Neuronal stem cell (in vitro differentiated cells): ENCODE measurements at places on chromosomes 4 and X.

DNA sequence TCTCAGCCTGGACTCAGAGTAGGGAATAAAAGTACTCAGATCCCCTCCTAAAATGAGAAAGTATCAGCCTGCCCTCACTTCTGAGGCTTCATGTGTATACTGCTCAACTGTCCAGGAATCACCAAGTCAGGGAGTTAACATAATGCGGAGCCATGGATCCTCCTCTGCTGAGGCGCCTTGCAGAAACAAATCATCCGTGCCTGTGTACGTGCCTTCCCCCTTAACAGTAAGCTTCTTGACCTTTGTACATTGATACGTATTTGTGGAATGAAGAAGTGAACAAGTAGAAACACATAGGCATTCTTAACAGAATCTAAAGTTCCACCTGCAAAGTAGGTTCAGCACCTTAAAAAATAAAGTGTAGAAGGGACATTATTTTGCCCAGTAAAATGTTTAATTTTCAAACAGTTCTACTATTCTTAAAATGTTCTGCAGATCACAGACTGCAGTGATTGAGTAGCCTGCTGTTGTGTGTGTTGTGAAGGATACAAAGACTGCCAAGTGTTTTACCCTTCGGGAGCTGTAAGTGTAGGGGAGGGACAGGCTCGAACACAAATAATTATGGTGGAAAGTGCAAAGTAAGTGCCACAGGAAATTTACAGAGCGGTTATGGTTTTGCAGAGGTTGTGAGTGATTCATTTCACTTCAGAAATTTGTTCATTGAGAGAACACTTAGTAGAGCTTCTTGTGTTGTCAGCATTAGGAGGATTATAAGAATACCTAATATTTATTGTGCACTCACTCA lies 61.9 kb downstream of the ARHGAP10 start:
- no peak for DNase-seq

DNA sequence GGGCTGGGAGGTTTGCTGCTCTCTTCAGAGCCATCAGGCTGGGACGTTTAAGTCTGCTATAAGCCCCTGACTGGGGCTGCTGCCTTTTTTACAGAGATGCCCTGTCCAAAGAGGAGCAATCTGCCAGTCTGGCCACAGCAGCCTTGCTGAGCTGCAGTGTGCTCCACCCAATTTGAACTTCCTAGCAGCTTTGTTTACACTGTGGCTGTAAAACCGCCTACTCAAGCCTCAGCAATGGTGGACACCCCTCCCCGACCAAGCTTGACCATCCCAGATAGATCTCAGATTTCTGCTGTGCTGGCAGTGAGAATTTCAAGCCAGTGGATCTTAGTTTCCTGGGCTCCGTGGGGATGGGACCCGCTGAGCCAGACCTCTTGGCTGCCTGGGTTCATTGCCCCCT lies 40.7 kb downstream of the SPATA18 start:
- no peak for DNase-seq

- DNase-seq, result no peak
Measured at GRCh38 chrX:19658030-19658429, 142.7 kb upstream of the MAP3K15 start.

DNA sequence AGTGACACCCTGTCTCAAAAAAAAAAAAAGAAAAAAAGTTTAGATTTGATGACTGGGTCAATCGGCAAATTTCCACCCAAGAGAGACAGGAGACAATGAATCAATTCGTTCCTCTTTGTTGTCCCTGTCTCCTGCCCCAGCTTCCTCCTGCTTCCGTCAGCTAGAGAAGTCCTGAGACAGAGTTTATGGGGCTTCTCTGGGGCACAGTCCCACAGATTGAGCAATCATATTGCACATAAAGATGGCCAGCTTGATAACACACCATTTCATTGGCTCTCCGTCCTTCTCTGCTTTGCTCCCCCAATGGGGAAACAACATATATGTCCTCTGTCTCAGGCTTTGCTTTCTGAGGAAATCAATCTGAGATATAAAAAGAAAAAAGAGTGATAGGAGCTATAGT lies 78.4 kb upstream of the FUNDC1 start:
- DNase-seq, result no peak

DNA sequence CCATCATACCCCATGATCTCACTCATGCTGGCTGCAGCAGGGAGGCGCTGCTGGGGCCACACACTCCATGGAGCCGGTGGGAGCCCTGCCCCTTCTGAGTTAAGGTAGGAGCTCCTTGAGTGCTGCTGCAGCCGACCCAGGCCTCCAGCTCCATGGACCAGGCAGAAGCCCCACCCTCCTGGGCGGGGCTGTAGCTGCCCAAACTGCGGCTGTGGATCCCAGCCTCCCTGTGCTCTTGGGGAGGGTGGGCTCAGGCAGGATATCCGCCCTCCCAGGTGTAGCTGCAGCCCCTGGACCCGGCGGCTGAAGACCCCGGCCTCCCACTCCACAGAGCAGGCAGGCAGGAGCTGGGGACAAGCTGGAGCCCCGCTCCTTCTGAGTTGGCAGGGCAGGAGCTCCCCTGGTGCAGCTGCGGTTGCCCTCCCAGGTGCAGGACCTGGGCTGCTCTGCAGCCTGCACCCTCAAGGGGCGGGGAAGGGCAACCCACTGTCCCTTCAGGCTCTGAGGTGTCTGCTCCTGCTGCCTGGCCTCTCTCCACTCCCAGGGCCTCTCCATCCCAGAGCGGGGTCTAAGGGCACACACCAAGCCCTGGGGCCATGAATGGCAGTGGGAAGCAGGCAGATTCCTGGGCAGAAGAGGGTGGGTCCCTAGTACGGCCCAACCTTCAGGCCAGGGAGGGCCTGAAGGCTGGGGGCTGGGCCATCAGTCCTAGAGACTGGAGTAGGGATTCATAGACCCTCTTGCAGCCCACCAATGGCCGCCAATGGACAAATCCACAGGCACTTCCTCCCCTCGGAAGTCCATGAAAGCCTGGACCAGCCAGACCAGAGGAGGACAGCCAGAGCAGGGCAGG lies 466.1 kb downstream of the DTHD1 start:
- DNase-seq, result no peak

GRCh38 chrX:132428896-132429295 lies 59.9 kb downstream of the MBNL3 start:
- DNase-seq, result no peak

DNA sequence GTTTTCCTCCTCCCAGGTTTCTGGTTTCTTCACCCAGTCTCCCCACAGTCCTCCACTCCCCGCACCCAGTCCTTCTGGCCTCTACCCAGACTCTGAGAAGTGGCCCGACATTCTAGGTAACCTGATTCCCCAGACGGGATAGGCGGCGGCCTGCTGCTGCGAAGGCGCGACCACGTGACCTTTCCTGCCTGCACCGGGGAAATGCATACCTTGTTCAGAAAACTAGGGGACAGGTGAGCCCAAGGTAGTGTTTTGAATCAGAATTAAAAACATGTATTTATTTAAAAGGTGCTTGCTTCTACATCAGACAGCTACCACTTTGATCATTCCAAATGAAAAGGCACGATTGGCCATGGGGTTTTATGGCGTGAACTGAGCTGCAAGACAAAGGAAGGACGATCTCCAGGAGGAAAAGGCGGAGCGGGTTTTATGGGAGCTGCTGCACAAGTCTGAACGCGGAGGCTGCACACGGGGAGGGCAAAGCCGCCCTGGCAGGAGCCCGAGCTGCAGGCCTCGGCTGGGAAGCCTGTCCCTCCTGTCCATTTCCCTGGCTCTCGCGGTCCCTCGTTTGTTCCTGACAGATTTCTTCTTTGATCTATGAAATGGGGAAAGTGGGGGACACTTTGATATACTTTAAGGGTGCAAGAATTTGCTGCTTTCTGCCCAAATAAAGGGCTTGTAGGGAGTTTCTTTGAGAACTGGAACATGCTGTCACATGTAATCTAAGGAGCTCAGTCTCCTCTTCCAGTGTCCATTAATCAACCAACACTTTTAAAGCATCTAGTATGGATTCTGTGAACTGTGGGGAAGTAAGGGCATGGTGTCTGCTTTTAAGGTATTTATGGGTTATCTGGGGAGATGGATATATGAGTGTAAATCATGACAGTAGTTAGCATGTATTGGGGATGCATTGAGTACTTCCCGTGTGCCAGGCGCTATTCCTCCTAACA lies 150.9 kb downstream of the SPRY1 start:
- DNase-seq, result no peak

DNA sequence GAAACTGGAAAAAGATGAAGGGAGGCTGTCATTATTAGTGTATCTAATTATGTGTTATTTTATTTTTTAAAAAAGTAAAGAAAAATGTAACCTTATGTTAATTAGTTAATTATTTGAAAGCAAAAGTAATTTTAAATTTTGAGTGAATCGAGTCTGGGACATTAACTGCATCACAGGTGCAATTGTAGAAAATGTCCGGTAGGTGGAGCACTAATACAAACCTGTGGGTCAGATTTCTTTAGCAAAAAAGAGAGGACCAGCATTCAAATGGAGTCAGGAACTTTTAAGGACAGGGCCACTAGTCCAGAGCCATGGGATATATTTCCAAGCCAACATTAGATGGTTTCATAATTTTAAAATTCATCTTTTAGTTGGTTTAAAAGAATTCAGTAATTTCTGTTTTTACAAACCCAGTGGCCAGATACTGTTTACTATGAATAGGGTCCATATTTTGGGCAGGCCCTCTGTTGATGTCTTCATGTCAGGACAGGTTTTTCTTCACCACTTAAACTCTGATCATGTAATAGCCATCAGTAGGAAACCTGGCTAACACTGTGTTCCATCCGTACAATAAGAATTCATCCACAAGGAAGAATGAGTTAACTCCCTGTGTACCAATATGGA lies 27.2 kb downstream of the BST1 start:
- DNase-seq, result peak; percentile 29

GRCh38 chrX:45266456-45266855 lies 65.8 kb upstream of the DIPK2B start:
- no peak for DNase-seq

GRCh38 chr4:146382194-146382593 lies 139.5 kb downstream of the SLC10A7 start:
- no peak for DNase-seq

- no peak for DNase-seq
Measured at GRCh38 chr4:117699595-117699994, 334.7 kb upstream of the NDST3 start.
